Activated CD4-positive, alpha-beta memory T cell treated with anti-CD3 and anti-CD28 coated beads, Interleukin-2, amount 10 ng/mL, durations not matched to agents 7 days and 5 days (primary cell): ENCODE measurements at places on chromosomes 12 and 14.
A peak's percentile ranks its signal among the peaks of the same experiment; 100 is the strongest.

DNA sequence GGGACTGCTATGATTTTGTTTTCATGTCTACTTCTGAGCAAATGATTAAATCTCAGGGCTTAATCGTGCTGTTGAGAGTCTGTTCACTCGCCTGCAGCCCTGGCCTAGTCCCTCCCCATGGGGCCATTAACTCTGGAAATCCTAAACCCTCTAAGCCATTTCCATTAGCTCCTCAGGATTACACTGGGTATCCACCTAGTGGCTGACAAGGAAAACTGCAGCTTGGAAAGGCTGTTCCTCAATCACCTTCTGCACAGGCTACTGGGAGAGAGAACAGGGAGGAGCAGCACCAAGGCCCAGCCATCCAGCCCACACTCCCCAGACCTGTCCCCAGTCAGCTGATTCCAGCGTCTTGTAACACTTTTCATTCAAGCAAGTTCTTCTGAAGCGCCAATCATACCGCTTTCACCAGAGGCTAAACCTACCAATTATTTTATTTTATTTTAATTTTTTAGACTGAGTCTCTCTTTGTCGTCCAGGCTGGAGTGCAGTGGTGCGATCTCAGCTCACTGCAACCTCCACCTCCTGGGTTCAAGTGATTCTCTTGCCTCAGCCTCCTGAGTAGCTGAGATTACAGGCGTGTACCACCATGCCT lies 48.7 kb downstream of the NEUROD4 start:
- peak; percentile 22 for DNase-seq

DNA sequence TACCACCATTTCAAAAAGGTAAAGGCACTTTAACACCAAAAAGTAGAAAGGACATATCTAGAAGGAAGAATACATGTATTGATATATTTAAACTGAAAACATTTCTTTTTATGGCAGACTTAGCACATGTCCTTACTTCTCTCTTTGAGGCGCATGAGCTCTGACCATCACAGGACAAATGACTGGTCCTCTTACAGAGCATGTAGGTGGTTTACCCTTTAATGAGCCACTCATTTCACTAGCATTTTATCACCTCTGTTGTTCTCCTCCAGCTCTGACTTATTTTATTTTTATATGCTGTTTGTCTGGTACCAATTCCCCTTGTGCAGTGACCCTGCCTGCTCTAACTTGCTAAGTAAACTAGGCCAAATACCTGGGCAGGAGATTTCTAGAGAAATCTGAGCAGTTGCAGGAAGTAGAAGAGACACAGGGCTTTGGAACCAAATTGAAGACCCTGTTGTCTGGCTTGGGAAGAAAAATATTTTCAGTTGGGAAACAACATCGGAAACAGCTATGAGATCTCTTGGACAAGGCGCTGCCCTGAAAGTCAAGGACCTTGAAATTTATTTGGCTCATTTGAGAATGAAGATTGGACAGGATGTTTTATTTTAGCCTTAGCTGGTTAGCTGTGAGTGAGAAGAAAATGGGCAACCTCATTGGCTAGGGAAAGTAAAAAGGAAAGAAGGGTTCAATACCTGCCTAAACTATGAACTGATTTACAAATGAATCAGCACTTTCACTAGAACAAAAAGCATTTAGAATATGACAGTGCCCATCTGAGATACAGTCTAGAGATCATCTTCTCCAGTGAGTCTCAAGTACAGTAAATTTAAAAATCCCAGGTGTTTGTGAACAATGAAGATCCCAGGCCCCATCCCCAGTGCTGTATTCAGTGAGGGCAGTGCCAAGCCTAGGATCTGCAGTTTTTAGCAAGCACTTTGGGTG lies 374.4 kb downstream of the ZFP36L1 start:
- no peak for DNase-seq

DNA sequence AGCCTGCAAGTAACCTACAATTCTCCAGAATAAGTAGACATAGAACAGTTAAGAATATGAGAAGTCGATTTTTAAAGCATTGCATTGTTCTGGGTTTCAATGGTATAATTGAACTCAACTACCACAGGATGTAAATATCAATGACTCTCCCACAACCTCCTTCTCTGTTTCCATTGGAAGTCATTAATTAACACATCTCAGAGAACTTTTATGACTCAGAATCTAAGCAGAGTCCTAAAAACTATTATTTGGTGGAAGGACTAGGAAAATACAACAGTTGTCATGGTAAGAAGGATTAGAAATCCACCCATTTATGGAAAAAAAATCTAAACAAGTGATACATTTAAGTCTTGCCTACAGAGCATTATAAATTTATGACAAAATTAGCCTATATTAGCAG lies 21.1 kb upstream of the CPNE8 start:
- DNase-seq, result no peak

DNA sequence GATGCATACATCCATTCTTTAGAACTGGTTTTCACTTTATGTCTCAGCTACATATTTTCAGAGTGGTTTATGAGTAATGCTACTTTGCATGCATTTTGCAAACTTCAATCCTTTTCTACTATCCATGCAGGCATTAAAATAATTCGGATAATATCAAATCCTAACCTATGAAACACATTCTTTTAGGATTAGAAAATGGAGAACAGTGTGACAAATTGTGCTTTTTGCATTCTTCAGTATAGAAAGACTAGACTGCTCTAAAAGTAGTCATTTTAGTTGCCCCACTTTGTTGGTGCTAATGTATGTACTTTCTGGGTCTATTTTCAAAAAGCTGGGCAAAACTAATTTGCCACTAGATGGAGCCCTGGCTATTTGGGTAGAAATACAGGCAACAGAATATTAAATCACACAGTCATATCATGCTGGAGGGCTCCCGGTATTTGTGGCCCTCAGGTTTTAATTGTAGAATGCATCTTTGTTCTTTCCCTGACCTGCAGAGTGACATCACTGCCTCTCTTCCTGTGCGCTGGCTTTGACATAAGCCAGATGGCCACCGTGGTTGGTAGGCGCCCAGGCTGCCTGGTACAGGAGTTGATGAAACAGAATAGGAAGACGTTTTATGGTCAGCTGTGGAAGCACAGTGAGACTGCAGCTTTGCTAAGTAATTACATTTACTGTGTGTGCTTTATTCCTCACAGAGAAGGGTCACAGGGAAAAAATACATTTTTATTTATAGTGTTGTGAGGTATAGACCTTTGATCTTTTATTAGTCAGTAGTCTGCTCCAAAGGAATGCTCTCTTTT lies 28.1 kb downstream of the MSRB3 start:
- no peak for DNase-seq

GRCh38 chr14:22472466-22472865 lies 116.6 kb downstream of the DAD1 start:
- no peak for DNase-seq

- no peak for DNase-seq
These were observed 61.5 kb downstream of the SPATS2 start for GRCh38 chr12:49428793-49429192.

DNA sequence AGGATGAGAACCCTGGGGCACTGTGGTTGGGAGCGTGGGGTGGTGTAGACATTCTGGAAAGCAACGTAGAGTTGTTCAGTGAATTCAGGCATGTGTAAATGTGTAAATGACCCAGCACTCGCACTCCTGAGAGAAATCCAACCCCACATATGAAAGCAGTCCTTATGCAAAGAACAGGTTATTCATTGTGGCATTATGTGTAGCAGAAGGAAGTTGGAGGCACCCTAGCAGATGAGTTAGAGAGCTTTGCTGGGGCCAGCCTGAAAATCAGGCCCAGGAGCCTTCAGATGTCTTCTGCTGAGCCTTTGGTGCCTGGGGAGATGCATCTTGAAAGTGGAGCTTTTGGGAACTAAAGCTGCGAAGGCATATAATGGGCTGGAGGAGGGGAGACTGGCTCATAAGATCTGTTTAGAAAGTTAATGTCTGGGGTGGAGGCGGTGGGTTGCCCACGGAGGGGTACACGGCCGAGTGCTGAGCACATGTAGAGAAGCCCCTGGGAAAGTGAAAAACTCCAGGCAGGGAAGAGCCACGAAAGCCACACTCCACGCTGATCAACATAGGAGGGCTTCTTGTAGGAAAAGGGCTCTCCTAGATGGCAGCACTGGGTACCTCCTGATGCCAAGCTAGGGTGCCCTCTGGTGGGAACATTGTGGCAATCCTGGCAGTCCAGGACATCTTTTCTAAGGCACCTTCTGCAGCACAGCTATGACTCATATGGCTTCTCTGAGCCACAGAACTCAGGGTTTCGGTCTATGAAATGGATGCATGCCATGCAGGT lies 6.0 kb upstream of the KRT83 start:
- peak; percentile 83 for DNase-seq

DNA sequence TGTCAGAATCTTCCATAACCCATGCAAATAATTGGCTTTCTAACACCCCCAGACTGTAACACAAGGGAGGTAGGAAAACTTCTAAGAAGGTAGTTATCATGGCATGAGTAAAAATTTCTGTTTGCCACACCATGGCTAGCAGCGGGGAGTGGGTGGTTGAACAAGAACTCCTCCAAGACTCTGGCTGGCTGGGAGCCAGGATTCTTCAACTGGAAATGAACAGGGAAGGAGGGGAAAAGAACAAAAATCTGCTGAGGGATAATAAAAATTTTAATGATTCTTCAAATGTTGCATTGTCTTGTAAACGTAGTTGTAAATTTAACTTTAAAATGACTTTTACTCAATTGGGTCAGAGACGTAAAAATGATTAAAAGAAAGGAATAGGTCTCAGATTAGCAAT lies 78.9 kb downstream of the AKAP6 start:
- DNase-seq, result no peak

- DNase-seq, result peak; percentile 17
These were observed 12.4 kb upstream of the NRXN3 start for GRCh38 chr14:78157494-78158437.

DNA sequence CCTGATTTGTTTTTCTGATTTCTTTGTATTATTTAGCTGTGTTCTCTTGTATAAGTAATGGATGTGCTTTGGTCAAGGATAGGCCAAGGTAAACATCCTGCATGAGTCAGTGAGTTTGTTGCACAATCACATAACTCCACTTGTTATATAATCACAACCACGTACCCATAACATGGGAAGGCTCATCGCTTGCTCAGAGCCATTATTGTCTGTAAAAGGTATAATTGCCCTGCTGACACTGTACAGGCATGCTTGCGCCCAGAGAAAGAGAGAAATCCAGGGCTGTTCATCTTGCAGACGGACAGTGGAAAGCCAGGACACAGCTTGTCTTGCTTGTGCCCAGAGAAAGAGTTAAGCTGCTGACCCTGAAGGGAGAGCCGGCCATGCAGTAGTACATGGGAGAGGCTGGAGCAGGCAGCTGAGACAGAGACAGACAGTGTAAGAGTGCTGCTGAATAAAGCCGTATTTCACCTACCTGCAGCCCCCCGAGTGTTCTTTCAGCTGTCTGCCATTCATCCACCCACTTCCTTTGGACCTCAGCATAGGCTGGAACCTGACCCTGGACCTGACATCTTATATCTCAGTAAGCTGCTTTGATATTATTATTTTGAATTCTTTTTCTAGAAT lies 174.7 kb upstream of the DAAM1 start:
- DNase-seq, result no peak

DNA sequence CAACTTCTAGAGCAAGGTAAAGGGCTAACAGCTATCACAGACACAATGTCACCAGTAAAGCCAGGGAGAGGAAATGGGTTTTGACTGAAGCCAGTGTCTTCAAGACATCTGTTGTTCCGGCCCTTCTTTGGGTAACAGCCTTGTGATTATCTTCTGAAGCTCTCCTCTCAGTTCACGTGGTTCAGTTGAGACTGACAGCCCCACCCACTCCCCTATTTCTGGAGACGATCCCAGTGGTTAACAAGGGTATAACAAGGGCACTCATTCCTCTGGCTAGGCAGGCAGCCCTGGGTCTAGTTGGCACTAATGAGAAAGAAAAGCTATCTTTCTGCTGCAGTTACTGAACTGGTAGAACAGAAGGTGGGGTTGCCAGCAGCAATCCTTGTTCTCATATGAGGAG lies 6.9 kb downstream of the GNPTAB start:
- DNase-seq, result peak; percentile 75

DNA sequence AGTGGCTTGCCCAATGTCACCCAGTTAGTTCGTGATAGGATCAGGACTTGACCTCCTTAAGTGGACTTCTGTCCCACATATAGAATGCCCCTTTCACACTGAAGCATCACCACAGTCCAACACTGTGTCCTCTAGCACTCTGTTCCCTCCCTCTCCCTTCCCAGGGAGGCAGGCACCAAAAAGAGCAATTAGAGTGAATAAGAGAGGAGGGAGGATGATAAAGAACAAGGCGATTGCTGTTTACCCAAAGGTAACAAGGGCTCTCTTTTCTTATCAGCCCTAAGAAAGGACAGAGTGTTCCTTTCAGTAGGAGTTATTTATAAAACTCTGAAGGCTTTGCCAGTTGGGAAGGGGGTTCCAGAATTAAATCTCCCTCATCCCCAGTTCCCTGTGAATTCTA lies 192.7 kb upstream of the ATP2B1 start:
- no peak for DNase-seq

DNA sequence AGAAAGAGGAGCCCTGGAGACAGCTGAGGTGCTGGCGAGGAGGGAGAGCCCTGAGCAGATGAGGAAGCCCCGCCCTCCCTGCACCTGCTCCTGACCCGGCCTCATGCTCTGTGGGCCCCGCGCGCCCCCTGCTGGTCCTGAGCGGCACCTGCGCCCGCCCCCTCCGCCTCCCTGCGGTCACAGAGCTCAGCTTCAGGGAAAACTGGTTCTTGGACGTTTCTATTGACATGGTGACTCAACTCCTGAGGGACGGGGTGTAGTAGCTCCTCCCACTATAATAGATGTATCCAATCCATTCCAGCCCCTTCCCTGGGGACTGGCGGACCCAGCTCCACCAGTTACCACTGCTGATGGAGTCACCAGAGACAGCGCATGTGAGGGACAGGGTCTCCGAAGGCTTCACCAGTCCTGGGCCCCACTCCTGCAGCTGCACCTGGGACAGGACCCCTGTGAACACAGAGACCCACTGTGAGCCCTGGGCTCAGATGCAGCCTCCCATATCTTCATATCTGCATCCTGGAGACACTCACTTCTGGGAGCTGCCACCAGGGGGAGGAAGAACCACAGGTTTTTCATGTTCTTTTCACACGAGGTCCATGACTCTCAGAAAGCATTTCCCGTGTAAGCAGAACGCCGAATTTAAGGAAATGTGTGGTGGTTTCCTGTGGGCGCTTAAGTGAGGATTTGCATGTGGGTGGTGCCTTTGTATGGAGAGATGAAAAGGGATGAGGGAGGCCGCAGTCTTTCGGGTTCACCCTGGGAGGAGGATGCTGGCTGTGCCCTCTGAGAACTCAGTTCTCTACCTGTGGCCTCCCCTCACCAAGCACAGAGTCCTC lies 1346.4 kb downstream of the TMEM121 start:
- DNase-seq, result peak; percentile 82

GRCh38 chr14:101665478-101666078 lies 95.9 kb upstream of the PPP2R5C start:
- peak; percentile 49 for DNase-seq

DNA sequence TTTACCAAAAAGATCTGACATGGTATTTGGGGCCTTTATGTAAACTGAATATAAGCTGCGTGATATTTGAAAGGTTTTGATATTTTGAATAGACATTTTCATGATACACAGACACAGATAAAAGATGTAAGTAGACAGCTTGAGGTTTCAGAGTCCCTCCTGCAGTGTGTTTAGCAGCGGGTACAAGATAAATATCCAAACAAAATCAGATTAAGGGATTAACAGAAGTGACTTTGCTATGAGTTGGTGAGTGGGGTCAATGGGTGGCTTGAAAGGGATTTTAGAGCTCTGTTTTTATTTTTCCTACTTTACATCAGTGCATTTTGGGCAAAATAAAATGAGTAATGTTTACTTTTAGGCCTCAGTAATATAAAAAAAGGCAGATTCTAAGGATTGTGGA lies 84.1 kb downstream of the IGF1 start:
- DNase-seq, result no peak

- no peak for DNase-seq
These were observed 15.5 kb upstream of the SSPN start for GRCh38 chr12:26179826-26180225.
